ENCODE measurements at places on chromosomes 5 and 9.
A peak's percentile ranks its signal among the peaks of the same experiment; 100 is the strongest.

DNA sequence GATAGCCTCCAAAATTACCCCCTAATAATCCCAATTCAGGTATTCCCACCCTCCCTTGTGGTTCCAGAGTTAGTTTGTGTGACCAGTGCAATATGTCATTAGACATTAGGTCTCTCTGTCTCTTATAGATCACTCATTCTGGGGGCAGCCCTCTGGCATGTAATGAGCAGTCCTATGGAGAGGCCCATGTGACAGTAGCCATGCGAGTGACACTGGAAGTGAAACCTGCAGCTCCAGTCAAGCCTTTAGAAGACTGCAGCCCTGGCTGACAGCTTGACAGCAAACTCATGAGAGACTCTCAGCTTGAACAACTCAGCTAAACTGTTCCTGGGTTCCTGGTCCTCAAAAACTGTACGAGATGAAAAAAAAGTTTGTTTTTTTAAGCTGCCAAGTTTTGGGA lies 54.0 kb upstream of the HSPB3 start:
- DNase-seq: no peak

DNA sequence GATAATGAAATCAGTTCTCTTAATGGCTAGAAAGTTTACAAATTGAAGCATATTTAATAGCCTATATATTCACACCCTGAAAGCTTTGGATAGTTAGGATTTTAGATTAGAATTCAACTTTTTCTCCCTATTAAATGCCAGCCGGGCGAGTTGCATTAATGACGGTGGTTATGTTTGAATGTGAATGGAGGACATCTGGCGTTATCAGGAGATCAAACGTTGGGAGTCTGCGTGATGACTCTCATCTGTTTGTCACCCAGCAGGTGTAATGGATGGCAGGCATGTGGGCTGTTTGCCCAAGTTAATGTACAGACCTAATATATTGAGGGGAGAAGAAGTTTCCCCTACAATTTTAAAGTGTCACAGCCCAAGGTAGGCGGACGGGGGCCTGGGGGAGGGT lies 1227.7 kb upstream of the WWC1 start:
- DNase-seq: no peak

DNA sequence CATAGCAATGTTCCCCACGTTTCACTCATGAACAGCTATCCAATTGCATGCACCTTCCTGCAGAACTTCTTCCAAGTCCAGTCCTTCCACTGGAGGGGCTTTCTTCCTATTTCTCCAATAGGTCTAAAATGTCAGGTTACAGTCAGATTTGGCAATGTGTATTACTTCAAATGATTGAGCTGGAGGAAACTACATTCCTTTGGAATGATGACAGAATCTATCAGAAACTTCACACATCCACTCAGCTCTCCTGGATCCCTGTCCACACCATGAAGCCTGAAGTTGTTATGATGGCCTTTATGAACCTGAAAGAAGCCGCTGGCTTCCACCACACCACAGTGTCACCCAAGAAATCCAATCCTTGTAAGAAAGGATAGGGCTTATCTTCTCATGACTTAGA lies 32.2 kb downstream of the FBXW2 start:
- DNase-seq: no peak

GRCh38 chr9:85112391-85112790 lies 442.9 kb downstream of the NTRK2 start:
- no peak for DNase-seq

- DNase-seq: no peak
Observed at GRCh38 chr5:135434591-135435466, 12.3 kb downstream of the DCANP1 start.

- no peak for DNase-seq
Observed at GRCh38 chr5:122312591-122313406, 762 bp downstream of the SNCAIP start.

DNA sequence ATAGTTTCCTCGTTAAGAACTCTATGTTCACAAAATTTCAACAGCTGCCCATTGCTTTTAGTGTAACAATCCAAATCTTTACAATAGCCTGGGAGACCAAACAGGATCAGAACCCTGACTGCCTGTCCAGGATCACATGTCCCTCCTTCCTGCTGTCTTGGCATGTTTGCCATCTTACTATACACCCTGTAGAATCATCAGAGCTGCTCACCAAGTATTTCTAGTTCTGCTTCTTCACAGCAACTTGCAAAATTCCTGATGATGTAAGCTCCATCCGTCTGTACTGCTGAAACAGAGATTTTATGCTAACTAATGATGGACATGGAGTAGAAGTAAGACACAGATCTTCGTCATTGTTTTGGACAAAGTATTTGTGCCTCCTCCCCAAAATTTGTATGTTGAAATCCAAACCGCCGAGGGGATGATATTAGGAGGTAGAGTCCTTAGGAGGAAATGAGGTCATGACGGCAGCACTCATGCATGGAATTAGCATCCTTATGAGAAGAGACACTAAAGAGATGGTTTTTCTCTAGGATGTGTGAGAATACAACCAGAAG lies 464.9 kb upstream of the BRINP1 start:
- DNase-seq: no peak

GRCh38 chr5:166772770-166773169 lies 1518.7 kb upstream of the WWC1 start:
- DNase-seq: no peak

DNA sequence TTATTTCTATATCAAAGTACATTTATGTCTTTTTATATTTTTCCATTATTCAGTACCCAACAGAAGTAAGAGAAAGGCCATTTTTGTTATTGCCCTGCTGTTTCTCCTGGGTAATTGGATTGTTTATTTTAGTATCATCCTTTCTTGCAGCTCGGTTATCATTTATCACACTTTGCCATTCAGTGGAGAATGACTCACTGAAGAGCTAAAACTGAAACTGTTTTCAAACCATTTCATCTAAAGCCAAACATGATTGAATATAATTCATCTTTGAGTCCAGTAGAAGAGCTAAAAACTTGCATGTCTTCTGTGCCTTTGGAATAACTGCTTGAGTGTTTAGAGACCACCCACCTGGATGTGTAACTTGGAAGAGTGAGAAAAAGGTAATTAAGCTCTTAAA lies 139.5 kb upstream of the PRDM9 start:
- DNase-seq: no peak

GRCh38 chr9:99602854-99603253 lies 218.8 kb upstream of the NR4A3 start:
- DNase-seq: no peak

GRCh38 chr5:136457390-136458013 lies 92.2 kb upstream of the TRPC7 start:
- no peak for DNase-seq

GRCh38 chr9:122144836-122145591 lies 14.6 kb downstream of the NDUFA8 start:
- DNase-seq: peak; percentile 50

DNA sequence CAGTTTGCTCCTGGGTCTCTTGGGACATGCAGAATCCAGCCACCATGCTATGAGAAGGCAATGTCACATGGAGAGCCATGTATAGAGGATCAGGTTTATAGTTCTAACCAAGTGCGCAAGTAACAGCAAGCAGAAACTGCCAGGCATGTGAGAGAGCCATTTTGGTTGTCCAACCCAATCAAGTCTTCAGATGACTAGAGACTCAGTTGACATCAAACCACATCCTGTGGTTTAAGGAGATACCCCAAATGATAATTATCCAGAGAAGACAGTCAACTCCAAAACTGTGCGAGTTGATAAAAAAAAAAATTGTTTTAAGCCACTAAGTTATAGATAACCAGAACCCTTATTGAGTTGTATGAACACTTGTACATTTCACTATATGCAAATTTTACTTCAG lies 40.2 kb downstream of the TMEM232 start:
- no peak for DNase-seq

GRCh38 chr5:137705106-137705505 lies 30.8 kb downstream of the KLHL3 start:
- DNase-seq: no peak

- DNase-seq: no peak
Observed at GRCh38 chr9:12394105-12394504, 299.1 kb upstream of the TYRP1 start.

DNA sequence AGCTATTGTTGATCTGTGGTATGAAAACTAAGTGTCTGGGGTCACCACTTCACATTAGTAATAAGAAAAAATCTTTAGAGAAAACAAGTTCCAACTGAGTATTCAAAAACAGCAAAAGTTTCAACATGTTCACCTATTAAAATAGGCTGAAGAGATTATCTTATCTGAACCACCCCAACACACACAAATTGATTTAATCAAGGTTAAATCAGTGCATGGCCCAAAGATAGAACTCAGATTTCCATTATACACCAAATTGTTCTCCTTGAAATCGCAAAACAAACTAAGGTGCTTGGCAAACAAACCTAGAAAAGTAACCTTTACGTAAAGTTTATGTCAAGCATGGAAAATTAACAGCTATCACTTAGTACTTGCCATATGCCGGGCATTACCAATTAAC lies 61.1 kb downstream of the TMEM161B start:
- DNase-seq: no peak

DNA sequence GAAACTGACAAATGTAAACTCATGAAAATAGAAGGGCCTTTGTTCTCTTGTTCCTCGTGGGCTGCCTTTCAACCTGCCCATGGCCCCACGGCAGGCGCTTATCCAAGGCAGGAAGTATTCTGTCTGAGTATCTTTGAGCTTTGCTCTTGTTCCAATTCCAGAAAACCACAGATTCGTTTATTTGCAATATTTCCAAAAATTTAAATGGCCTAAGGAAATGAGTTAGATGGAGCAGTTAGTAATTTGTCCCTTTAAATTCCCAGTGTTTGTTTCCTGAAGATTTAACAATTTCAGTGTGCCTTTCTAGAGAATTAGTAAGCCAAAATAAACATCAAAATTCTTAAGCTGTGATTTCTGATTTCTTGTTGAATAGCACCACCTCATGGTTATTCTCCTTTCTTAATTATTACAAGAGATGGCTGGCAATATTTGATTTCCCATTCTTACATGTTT lies 299.4 kb upstream of the RASA1 start:
- DNase-seq: peak; percentile 75

DNA sequence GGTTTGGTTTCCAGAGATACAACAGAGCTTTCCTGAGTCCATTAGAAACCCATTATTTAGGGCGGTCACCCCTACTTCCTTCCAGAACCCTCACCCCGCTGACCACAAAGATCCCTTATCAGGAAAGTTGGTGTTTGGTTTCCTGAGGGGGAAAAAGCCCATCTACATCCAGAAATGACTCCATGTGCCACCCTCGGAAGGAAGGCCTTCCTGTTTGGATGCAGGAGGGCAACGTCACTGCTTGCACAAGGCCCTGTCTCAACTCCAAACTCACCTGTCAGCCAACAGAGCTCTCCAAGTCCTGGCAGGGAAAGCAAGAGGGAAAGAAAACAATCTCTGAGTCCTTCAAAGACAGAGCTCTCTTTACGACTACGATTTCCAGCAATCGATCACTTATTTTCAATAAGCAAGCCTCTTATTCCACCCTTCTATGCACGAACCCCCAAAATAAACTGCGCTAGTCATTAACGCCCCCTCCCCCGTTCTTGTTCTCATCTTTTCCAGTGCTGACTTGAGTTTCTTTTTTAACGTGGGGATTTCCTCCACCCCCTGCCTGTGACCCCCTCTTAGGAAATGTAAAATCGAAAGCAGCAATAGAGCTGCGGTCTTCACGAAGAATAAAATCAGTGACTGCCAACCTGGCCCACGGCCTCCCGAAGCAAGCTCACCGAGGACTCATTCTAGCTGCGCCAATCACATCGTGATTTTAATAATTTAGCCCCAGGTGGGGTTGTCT lies 35.7 kb upstream of the NTNG2 start:
- DNase-seq: no peak

GRCh38 chr5:142184988-142185387 lies 76.4 kb downstream of the NDFIP1 start:
- peak; percentile 13 for DNase-seq

GRCh38 chr5:39108987-39109386 lies 34.8 kb upstream of the RICTOR start:
- DNase-seq: no peak

DNA sequence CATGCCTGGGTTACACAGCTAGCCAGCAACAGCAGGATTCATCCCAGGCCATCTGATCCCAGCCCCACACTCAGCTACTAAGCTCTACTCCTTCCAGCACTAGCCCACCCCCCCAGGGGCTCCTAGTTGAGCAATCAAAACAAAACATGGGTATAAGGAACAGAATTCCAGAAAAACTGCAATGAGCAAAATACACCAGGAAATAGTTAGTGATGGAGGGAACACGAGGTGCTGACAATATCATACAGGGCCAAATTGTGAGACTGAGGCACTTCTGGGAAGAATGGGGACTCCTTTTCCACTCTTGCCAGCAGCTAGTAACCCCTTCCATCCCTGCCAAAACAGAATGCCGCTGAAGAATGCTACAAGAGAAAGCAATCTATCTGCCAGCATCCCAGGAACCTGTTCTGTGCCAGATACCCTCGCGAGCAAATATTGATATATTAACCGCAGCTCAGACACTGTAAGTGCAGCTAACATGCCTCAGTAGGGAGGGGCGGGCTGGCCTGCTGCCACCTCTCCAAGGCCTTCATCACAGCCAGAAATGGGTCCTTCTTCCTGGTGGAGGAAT lies 161.4 kb downstream of the SLIT3 start:
- no peak for DNase-seq

GRCh38 chr5:82276800-82277612 lies 1.1 kb downstream of the RPS23 start:
- DNase-seq: no peak

DNA sequence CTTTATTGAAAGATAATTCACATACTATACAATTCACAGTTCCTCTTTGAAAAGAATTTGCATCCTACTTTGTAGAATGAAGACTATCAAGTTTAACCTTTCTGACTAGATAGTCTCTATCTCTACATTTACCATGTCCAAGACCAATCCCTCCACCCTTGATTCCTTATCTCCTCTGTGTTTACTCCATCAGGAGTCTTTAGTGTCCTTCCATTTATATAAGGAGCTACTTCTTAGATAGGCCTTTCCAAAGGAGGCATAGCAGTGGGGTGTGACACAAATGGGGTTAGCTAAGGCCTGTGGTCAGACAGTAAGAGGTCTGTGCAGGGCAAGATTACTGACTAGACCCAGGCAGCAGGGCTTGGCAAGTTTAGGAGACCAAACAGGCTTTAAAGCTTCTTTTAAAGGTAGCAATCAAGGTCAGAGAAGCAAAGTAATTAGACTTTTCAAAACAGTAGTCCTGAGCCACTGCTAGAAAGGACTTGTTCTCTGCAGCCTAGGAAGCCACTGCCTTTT lies 11.1 kb upstream of the DMXL1 start:
- no peak for DNase-seq

- DNase-seq: no peak
Observed at GRCh38 chr9:7055171-7055903, 297.6 kb downstream of the KDM4C start.

- peak; percentile 30 for DNase-seq
Observed at GRCh38 chr5:117220730-117221129, 646.1 kb upstream of the SEMA6A start.

DNA sequence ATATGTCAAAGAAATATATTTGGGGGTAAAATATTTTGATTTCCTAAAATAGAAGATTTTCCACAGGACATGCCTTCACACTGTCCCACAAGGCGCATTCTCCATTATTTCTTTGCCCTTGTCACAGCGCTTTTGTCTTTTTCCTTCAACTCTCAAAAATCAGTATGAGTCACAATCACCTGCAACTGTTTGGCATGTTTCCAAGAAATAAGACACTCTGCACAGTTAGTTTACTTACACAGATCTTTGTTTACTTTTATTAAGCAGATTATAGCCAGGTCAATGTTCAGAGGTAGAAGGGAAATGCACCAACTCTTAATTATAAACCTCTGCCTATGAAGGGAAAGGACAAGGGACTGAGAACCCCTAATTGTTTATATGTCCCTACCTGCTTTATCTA lies 9.5 kb downstream of the CEMIP2 start:
- DNase-seq: peak; percentile 28

Data from RKO (cell line).